ENCODE measurements at places on chromosomes 7 and 10. TPM values are rescaled to one million over a fixed set of nuclear protein-coding genes. Genes with fewer than 3 reads are reported as not detected.

Gene LIPF
- total RNA-seq, result not detected

Gene ARHGAP22
- not detected for total RNA-seq

Gene AKR1D1
- not detected for total RNA-seq

Gene TNS3
- total RNA-seq, result 0.15 TPM

Gene PLEKHS1
- total RNA-seq, result not detected

Gene MBL2
- total RNA-seq, result not detected

Gene OR2A42
- total RNA-seq, result not detected

Gene PRKCQ
- total RNA-seq, result 44.3 TPM

Gene GRID1
- total RNA-seq, result not detected

Gene VSTM4
- total RNA-seq, result 0.10 TPM

Gene CYP3A5
- total RNA-seq, result not detected

Gene SEPTIN14
- total RNA-seq, result not detected

Gene TMEM196
- not detected for total RNA-seq

Gene COG5
- total RNA-seq, result 40.7 TPM

Gene UCMA
- total RNA-seq, result not detected

Gene ADCYAP1R1
- total RNA-seq, result not detected

Gene PTPN20
- 1.5 TPM for total RNA-seq

Gene INHBA
- not detected for total RNA-seq

GRCh38 chr10:11261687-11262493 lies 244.2 kb downstream of the CELF2 start:
- DNase-seq, result no peak

GRCh38 chr10:26242706-26243350 lies 26.3 kb downstream of the GAD2 start:
- no peak for DNase-seq

DNA sequence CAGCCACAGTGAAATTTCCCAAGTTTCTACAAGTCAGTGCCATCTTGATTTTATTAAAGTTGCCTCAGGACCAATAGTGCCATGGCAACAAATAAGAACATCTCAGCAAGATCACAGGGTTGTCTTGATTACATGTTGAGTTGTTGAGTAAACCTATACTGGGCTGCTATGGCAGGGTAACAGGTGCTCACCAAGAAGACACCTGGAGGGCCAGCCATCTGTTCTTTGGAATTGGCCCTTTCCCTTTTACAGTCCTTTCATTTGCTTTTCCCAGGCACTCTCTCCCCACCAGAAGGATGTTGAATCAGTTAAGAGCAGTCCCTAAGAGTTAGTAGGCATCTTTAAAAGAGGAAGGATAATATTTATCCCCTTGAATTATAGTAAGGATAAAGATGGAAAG lies 582.0 kb downstream of the TNS3 start:
- no peak for DNase-seq

DNA sequence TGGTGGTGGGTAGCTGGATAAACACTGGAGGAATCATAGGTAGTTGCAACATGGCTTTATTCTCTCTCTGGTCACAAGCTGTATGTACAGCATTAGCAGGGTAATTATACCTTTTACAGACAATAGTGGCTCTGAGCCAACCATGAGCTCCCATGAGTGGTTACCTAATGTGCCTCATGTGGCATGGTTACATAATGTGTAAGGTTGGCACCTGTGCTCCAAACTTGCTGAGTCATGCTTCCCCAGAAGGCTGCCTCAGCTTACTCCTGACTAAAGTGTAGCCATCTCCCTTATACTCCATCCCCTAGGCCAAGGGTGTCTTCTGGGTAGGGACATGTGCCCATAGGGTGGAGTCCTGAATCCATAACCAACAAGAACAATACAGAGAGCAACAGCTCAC lies 345.3 kb upstream of the SEMA3C start:
- no peak for DNase-seq

GRCh38 chr7:50748472-50748871 lies 34.2 kb downstream of the GRB10 start:
- no peak for DNase-seq

GRCh38 chr7:135942614-135943013 lies 34.5 kb downstream of the MTPN start:
- DNase-seq, result no peak

DNA sequence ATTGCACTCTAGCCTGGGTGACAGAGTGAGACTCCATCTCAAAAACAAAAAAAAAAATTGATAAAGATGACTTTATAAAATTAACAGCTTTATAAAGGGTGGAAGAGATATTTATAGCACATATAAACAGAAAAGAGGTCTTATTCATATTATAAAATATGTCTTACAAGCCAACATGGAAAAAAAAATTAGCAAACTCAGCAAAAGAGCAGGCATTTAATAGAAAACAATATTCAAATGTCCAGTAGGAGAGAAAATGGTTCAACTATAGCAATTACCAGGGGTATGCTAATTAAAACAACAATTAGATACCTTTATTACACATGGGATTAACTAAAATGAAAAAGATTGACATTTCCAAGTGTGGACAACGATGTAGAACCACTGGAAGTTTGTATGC lies 929.1 kb downstream of the REEP3 start:
- DNase-seq, result no peak

DNA sequence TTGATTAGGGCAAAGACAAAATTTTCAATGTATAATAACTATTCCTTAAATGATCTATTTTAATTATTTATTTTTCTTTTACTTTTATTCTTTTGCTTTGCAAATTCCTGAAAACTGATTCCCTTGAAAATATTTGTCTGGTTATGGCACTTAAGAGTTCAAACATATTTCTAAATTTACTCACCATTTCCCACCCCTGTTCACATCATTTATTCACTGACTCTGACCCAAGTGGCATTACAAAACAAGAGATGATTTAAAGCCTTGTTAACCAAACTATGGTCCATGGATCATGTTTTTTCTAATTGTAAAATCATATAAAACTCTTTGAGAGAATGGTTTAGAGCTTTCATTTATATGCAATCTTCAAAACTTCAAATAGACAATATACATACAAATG lies 1256.1 kb upstream of the LRRN3 start:
- no peak for DNase-seq

GRCh38 chr7:22016507-22016906 lies 70.8 kb upstream of the CDCA7L start:
- no peak for DNase-seq

GRCh38 chr10:3231951-3232730 lies 59.6 kb upstream of the PITRM1 start:
- DNase-seq, result no peak

GRCh38 chr7:128666200-128666599 lies 5.9 kb upstream of the GARIN1A start:
- no peak for DNase-seq

DNA sequence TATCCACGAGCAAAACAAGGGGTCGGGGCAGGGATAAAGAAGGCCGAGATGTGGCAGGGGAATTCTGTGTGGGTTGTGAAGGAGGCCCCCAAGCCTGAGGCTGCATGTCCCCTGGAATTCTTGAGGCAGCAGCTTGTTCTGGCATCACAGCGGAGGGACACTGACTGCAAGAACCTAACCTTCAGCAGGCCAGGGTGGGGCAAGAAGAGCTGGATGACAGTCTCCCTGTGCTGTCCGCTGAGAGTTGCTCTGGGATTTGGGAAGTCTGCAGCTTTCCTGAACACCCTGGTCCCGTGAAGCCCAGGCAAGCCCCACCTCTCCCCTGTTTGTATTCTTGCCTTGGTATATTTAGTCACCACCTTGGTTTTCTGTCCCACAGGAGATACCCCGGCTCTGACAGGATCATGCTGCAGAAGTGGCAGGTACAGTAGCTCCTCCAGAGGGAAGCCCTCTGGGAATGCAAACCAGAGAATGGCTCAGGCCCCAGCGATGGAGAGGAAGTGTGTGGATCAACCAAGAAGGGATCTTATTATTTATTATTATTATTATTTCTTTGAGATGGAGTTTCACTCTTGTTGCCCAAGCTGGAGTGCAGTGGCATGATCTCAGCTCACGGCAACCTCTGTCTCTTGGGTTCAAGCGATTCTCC lies 1.9 kb upstream of the LRRC18 start:
- no peak for DNase-seq

DNA sequence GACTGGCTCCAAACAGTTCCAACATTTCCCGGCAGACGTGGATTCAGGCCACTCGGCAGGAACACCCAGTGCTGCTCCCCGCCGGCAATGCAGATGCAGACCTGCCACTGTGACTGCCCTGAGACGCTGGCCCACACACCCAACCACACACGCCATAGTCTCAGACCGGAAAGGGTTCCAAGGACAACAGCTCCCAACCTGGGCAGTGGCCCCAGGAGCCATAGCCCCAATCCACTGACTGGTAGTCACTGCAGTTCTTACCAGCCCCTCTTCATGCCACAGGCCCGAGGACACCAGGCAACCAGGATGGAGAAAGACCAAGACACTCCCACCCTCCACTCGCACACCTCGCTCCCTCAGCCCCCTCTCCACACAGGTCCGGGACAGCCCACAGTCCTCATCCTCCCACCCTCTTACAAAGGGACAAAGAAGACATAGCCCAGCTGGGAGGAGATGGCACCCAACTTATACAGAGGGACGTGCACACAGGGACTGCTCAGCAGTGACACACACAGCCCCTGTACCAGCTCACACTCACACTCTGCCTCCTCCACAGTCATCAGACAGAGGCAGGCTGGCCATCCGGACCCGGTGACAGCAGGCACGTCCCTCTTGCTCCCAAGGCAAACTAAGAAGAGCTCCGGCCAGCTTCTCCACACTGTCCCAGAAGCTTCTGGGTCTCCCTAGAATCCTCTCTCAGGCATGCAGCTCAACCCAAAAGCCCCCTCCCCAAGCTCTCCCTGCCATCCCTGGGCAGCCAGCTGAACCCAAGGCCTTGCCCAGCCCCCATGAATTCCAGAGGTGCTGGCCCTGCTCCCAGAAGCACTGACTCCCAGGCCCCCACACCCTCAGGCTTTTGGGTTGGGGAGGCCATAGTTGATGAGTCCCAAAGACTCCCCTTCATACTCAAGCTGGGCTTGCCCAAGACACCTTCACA lies 24.8 kb downstream of the KCNH2 start:
- no peak for DNase-seq

DNA sequence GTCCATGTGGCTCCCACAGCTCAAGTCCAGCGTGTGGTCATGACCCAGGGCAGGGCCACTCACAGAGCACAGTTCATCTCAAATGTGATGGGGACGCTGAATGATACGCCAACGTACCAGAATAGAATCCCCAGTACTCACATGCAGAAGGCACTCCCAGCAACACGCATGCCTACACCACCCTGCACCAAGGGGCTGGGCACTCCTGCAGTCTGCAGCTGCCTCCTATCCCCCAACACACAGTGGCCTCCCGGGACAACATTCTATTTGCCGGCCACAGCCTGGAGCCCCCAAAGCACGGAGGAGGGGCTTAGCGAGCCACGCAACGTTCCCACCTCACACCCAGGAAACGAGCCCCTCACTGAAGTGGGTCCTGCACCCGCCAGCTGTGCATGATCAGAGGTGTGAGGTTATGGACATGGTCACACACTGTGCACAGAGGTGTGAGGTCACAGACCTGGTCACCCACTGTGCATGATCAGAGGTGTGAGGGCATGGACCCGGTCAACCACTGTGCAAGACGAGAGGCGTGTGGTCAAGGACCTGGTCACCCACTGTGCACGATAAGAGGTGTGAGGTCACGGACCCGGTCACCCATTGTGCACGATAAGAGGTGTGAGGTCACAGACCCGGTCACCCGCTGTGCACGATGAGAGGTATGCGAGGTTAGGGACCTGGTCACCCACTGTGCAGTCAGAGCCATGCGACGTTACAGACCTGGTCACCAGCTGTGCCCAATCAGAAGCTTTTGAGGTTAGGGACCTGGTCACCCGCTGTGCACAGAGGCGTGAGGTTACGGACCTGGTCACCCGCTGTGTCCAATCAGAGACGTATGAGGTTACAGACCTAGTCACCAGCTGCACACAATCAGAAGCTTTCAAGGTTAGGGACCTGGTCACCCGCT lies 182.8 kb downstream of the DIP2C start:
- DNase-seq, result no peak

- DNase-seq, result peak; percentile 11
These were observed 481.0 kb downstream of the TNS3 start for GRCh38 chr7:47100817-47101435.

DNA sequence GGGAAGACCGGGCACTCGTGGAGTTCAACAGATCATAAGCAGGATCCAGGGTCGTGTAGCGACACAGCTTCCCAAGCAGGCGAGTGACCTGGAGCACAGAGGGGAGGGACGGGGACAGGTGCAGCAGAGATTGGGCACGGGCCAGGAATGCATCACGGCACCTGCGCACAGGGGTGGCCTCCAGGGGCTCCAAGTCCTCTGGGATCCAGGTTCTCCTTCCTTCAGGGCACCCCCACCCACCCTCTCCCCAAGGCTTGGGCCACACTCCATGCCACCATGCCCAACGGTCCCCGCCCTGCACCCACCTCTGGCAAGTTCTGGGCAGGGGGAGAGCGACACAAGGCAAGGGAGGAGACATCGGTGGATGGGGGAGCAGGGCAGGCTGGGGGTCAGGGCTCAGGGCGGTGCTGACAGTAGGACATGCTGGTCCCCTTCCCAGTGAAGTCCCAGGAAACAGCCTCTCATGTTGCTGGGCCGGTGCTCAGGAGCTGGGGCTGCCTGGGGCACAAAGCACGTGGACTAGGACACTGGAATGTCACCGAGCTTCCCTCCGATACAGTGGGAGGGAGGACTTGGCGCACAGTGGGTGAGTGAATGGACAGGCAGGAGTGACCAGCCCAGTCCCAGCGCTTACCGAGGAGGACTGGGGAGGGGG lies 597.3 kb downstream of the PTPRN2 start:
- DNase-seq, result no peak

- DNase-seq, result no peak
These were observed 13.0 kb upstream of the SP4 start for GRCh38 chr7:21414795-21415393.

- no peak for DNase-seq
These were observed 10.2 kb downstream of the PDCD4 start for GRCh38 chr10:110881905-110882304.

DNA sequence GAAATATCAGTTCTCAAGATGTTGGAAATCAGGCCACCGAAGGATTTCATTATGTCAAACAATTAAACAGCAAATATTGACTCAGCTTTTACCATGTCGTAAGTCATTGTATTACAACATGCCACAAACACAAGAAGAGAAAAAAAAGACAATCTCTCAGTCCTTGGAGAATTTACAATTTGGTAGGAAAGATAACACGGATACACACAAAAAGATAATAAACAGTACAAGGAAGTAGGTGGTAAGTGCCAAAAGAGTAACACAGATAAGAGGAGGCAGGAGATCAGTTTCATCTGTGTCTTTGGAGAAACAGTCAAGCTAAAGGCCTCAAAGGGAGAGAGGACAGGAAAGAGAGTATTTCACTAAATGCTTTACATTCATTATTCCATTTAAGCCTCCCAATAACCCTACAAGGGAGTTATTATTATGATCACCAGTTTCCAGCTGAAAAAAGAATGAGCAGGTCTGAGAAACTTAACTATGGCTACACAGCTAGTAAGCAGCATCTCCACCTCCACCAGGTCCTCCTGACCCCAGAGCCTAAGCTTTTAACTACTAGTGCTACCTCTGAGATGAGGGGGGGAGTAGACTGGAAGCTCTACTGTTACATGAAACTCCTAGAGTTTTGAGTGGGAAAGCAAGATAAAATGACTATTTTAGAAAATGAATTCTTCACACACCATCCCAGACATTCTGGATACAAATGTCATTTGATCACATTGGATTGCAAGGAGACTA lies 13.9 kb upstream of the DNAJC1 start:
- no peak for DNase-seq
